ENCODE measurements at places on chromosomes 1 and 21. TPM values are rescaled to one million over a fixed set of nuclear protein-coding genes. Genes with fewer than 3 reads are reported as not detected.
A peak's percentile ranks its signal among the peaks of the same experiment; 100 is the strongest.

The GPR25 gene
- not detected for total RNA-seq

The FBLIM1 gene
- 59.7 TPM for total RNA-seq

The LEFTY2 gene
- total RNA-seq: not detected

- DNase-seq: no peak
Measured at GRCh38 chr1:21670956-21671902, 2.1 kb upstream of the RAP1GAP start.

The OR2L8 gene
- total RNA-seq: not detected

- DNase-seq: no peak
Measured at GRCh38 chr1:48030211-48030610, 33.0 kb upstream of the TRABD2B start.

DNA sequence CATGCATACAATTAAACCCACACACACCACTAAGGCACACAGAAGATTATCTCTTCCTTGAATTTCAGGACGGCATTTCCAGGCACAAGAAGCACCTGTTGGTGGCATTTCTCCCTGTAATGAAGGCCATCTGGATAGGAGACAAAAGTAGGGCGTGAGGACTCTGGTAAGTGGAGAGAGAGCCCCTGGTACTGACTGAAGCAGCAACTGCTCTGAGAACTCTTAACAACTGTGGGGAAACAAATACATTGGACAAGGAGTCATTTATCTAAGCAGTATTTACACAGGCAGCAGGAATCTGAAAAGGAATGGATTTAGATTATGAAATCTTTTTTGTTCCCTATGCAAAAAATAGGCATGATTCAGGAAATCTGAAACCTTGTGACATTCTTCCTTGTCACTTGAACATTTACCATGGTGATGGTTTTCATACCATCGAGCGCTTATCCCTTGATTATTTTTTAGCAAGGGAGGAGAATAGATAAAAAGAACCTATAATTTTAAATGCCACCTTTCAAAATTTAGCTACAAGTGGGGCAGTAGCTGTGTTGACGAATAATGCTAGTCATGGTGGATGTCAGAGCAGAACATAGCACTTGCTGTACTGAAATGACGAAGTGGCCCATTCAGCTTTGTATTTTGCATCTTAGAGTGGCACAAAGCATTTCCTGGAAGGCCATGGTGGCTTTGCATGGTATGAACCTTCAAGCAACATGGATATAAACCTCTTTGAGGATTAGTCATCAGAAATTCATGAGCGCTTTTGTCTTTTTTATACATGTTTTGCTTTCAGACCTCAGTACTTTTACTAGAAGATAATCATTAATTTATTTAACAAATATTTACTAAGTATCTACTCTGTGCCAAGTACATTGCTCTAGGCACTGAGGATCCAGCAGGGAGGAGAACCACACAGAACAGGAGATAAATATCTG lies 362.0 kb downstream of the ADGRL2 start:
- no peak for DNase-seq

GRCh38 chr21:22292144-22292543 lies 1293.9 kb downstream of the NCAM2 start:
- DNase-seq: no peak

The IRF6 gene
- not detected for total RNA-seq

The C1orf185 gene
- not detected for total RNA-seq

The UBE2U gene
- total RNA-seq: not detected

DNA sequence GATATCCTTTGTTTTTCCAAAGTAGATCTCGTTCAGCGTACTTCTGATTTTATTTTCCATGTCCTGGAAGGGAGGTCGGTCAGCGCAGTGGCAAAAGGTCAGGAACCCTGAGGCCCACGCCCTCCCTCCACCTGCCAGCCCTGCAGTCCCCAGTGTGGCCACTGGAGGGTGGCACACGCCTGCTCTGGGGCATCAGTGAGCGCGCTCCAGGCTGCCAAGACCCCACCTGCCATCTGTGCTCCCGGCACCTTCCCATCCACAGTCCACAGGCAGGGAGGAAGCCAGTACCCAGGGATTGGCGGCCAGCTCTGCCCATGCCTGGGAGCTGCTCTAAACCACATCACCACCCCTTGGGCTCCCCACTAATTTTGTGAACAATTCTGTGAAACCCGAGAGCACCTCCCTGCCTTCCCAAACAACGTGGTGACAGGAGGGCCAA lies 32.3 kb downstream of the SLC66A1 start:
- DNase-seq: peak; percentile 69

GRCh38 chr1:94296018-94296417 lies 58.6 kb upstream of the ARHGAP29 start:
- DNase-seq: peak; percentile 71

DNA sequence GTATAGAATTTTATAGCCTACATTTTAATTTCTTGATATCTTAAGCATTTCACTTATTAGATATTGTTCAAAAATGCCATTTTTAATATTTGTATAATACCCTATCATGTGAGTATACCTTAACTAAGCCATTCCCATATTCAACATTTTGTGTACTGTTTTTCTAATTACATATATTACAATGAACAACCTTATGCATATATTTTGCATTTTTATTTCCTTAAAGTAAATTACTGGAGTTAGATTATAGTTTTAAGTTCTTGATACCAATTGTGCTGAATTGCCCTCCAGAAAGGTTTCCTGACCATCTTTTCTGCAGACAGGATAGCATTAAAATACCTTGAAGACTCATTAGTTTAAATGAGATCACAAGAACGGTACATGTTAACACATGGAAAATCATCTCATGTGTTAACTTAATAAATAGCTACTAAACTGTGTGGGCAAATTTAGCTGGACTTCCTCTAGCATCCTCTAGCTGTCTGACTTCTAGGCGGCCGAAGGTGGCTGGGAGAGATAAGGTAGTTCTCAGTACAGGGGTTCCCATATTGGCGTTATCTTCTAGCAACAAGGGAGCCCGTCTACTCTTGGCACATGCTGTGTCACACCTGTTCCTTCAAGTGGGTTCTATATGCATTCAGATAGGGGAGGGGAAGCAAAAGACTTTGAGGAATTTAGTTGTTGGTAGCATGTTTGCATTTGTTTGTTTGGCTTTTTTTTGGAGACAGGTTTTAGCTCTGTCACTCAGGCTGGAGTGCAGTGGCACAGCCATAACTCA lies 8.9 kb downstream of the DCLRE1B start:
- no peak for DNase-seq

DNA sequence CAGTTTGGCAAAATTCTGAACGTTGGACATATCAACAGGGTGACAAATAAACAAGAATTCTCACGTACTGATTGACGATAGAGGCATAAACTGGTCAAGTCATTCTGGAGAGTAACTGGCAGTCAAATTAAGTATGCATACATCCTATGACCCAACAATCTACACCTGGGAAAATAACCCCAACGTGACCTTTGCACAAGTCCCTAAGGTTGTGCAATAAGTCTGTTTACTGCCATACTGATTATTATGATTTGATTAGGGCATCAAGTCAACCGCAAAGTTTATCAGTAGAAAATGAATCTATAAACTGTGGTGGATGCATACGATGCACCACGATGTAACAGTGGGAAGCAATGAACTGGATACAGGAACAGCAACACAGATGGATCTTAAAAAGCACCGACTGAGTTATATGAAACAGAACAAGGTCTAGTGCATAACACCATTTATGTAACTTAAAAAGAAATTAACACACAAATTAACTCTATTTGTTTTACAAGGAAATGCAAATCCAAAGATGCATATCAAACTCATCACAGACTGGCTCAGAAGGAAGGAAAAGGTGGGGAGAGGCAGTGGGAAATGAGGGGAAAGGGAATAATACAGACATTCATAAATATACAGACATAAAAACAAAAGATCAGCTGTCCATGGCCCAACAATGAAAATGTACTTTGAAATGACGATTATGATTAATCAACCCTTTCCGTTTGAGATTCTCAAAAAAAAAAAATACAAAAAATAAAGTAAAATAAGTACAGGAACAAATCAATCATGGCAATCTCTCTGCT lies 41.0 kb upstream of the SEC16B start:
- no peak for DNase-seq

- DNase-seq: no peak
Measured at GRCh38 chr1:212559929-212560328, 48.6 kb upstream of the ATF3 start.

The TNN gene
- not detected for total RNA-seq

DNA sequence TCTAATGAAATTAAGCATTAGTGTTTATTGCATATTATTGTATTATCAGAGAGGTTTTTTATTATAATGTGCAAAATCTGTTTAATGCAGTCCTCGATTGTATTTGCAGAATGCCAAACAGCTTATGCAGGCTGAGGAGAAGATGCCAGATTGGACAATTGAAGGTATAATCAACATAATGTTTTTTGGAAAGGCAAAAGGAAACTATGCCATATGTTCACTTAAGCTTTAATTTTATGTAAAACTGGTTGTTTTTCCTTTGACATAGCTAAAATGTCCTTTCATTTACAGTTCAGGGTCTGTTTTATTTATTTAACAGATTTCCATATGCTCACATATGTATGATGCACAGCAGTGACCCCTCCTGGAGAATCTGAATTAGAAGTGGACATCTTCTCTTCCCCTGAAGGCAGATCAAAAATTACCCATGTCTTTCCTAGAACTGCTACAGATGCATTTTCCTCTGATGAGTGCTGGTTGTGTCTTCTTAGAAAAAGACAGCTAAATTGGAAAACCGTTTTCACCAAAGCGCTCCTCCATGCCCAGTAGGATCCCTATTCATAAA lies 143.5 kb upstream of the USH2A start:
- DNase-seq: peak; percentile 7

The OR2L2 gene
- total RNA-seq: not detected

GRCh38 chr1:94202241-94202640 lies 35.1 kb downstream of the ARHGAP29 start:
- no peak for DNase-seq

The ADCY10 gene
- total RNA-seq: not detected

GRCh38 chr21:37878946-37879660 lies 37.2 kb downstream of the KCNJ6 start:
- peak; percentile 90 for DNase-seq

The FAM229A gene
- 2.7 TPM for total RNA-seq

DNA sequence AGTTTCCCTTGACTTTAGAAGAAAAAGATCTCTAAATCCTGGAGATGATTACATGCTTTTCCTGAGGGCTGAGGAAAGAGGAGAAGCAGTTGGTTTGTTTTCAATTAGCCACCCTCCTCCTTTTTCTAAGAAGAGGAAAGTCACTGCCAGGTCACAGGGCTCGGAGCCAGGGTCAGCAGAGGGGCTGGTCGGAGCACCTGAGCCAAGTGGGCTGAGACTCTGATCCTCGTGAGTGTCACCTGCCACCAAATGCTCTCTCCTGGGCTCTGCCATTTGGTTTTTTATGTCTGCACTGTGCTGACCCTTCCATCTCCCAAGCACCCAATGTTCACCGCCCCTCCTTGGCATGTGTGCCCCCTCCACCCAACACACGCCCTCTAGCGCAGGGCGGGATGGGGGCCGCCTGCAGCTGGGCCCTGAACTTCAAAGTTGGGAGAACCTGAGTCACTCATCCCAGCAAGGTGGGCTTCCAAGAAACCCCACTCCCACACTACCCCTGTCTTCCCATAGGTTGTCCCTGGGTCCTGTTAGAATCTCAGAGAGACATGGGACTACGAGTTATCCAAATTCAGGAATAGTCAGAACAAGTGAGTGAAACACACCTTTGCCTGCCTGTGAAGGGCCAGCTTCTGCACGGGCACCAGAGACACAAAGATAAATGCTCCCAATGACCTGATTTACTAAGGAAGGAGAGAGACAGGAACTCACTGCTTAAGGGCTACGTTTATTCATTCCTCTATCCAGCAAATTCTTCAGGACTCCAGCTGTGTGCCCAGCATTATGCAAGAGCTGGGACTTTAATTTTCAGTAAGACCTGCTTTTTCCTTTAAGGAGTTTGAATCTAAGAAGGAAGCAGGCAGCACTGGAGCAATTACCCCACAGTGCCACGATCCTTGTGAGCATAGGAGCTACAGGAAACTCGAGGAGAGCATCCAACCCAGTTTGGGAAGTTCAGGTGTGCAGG lies 127.5 kb downstream of the RHOU start:
- DNase-seq: no peak

DNA sequence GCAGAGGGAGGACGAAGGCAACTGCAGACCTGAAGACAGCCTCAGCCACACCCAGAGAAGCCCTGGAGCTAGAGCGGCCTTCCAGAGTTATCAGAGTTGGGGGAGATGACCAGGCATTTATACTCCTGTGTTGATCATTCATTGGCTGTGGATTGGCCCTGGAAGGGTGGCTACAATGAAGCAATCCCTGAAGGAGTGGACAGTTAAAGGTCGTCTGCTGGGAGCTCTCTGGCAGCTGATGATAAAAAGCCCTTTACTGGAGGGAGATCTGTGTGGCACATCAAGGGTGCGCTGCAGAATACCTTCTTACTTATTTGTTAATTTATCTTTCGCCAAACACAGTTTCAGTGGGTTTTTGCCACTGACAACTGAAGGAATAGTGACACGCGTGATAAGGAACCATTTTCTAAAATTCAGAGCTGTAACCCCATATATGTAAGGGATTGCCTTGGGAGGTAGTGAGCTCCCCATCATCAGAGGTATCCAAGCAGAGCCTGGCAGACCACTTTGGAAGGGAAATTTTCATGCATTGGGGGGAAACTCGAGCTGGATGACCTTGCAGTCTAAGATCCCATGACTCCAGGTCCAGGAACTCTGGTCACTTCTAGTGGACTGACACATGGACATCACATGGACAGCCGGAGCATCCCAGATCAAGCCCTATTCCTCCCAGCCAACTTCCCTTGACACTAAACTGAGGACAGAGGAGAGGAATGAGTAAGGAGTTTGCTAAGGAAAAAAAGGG lies 126.4 kb upstream of the GADD45A start:
- DNase-seq: no peak

DNA sequence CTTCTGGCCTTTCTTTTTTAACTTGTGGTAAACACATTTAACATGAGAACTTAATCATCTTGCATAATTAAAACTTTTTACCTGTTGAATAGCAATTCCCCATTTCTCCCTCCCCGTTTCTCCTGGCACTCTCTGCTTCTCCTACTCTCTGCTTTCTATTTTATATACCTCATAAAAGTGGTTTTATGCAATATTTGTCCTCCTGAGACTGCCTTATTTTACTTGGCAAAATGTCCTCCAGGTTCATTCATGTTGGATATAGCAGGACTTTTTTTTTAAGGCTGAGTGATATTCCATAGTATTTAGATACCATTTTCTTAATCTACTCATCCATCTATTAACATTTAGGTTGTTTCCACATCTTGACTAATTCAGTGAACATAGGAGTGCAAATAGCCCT lies 35.0 kb downstream of the BTG3 start:
- no peak for DNase-seq

DNA sequence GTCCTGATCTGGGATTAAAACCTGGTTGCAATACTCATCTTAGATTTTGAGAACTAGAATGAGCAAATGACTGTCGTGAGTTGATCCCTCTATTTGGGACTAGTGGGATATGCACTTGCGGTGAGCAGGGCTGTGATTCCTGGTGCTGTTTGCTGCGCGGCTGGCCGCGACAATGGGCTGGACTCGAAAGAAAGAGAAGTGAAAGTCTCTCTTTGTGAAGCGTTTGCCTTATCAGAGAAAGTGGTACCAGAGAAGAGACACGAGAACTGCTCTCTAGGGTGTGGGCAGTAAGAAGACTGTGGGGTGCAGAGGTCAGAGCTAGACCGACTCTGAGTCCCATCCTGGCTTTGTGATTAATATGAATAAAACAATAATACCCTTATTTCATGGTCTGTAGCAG lies 8.6 kb downstream of the ST6GALNAC3 start:
- DNase-seq: no peak

Measured in Daoy (cell line).